ENCODE measurements at places on chromosomes 13 and 19.
A peak's percentile ranks its signal among the peaks of the same experiment; 100 is the strongest.

- no peak for DNase-seq
Measured at GRCh38 chr13:51444922-51445321, 7.9 kb downstream of the INTS6 start.

GRCh38 chr19:33273881-33274662 is 28.3 kb downstream of the CEBPA start:
- peak; percentile 48 for DNase-seq

GRCh38 chr19:12965017-12965811 is 4.2 kb upstream of the DAND5 start:
- DNase-seq = peak; percentile 80

DNA sequence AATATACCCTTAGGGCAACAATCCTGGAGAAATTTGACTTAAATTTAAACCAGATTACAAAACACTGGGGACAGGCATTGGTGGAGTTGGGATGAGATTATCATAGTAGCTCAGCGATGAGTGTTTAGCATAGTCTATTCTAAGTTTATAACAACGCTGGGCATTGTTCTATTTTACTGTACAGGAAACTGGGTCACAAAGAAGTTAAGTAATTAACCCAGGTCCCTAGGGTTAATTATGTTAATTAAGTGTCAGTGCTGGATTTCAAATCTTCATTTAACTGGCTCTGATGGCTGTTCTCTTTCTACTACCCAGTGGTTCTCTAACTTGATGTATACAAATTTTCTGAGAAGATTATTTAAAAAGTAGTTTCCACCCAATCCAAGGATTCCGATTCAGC is 388.9 kb downstream of the KCNRG start:
- DNase-seq = no peak

- DNase-seq = no peak
Measured at GRCh38 chr13:102677122-102677521, 17.7 kb downstream of the METTL21C start.

DNA sequence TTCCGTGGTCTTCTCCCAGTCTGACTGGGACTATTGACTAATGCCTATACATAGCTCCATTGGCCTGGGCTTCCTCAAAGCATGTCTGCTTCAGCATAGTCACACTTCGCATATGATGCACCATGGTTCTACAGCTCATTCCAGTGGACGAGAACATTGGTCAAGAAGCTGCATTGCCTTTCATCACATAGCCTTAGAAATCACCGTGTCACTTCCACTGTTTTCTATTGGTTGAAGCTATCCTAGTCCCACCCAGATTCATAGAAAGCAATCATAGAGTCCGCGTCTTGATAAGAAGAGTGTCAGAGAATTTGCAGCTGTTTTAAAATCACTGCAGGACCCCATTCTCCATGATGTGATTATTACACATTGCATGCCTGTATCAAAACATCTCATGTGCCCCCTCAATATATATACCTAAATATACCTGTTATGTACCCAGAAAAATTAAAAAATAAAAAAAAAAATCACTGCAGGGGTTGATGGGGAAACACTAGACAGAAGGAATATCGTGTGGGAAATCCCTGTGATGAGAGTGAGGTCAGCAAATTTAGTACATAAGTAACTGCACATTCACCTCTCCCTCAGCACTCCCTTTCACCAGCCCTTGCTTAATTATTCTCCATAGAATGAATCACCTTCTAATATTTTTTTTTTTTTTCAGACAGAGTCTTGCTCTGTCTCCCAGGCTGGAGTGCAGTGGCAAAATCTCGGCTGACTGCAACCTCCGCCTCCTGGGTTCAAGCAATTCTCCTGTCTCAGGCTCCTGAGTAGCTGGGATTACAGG is 2.2 kb upstream of the ARHGAP33 start:
- no peak for DNase-seq

- DNase-seq = no peak
Measured at GRCh38 chr13:25802579-25802978, 249.2 kb downstream of the SHISA2 start.

GRCh38 chr19:49106648-49107135 is 7.5 kb upstream of the LIN7B start:
- peak; percentile 59 for DNase-seq

- no peak for DNase-seq
Measured at GRCh38 chr13:30047154-30047874, 196.9 kb upstream of the UBL3 start.

GRCh38 chr19:14433554-14434501 is 722 bp downstream of the PKN1 start:
- peak; percentile 50 for DNase-seq

GRCh38 chr13:20991741-20992520 is 69.5 kb downstream of the LATS2 start:
- DNase-seq = no peak

- no peak for DNase-seq
Measured at GRCh38 chr19:50415661-50416033, 3.1 kb upstream of the SPIB start.

- DNase-seq = peak; percentile 67
Measured at GRCh38 chr19:7670150-7670783, 1.4 kb downstream of the RETN start.

DNA sequence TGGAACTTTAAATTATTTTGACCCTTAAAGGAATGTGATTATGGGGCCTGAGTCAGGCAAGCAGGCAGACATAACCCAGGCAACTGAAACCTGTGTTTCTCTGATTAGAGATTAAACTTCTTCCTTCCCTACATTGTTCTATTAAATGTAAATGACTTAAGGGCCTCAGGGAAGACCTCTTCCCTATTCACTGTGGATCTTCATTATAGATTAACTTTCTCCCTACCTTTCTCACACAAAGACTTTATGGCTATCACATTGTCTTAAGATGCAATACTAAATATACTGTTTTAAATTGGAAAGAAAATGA is 8.8 kb upstream of the METTL21C start:
- no peak for DNase-seq

GRCh38 chr13:93025984-93026383 is 200.6 kb upstream of the GPC6 start:
- no peak for DNase-seq

- no peak for DNase-seq
Measured at GRCh38 chr13:46934749-46935148, 37.9 kb upstream of the HTR2A start.

GRCh38 chr19:35644987-35645679 is 3.0 kb upstream of the COX6B1 start:
- peak; percentile 85 for DNase-seq

GRCh38 chr19:5246554-5247155 is 94.0 kb downstream of the PTPRS start:
- DNase-seq = no peak

- no peak for DNase-seq
Measured at GRCh38 chr19:23311551-23311950, 61.4 kb upstream of the ZNF724 start.

- DNase-seq = peak; percentile 20
Measured at GRCh38 chr19:49475995-49476880, 2.2 kb downstream of the FLT3LG start.

- DNase-seq = no peak
Measured at GRCh38 chr13:20882206-20882605, 20.3 kb downstream of the XPO4 start.

- no peak for DNase-seq
Measured at GRCh38 chr13:75263741-75264407, 218.1 kb downstream of the TBC1D4 start.

DNA sequence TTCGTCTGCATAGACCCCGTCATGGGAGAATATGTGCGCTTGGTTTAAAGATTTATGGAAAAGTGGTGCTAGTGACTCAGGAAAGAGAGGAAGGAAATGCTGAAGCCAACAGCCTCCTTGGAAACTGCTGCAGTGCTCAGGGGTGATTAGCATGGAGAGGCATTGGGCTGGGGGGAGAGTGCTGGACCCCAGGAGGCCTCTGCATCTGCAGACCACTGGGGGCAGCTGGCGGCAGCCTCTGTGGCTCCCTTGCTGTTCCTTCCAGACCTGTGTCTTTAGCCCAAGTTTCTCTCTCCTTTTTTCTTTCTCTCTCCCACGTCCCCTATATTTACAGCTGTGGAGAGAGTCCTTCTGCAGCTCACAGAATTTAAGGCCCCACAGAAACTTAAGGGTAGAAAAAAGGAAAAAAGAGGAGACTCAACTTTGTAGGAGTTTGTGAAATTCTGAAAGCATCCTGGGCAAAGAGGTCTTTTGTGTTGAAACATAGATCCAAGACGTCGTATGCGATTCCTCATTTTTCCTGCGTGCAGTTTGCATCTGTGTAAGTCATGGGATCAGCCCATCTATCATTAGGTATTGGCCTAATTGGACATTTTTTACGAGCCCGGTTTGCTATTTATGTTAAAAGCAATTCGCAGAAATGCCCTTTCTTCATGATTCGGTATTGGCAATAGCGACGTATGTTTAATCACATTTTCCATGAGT is 116.2 kb upstream of the ZNF536 start:
- no peak for DNase-seq

- no peak for DNase-seq
Measured at GRCh38 chr19:35351411-35352176, 3.9 kb downstream of the FFAR1 start.

DNA sequence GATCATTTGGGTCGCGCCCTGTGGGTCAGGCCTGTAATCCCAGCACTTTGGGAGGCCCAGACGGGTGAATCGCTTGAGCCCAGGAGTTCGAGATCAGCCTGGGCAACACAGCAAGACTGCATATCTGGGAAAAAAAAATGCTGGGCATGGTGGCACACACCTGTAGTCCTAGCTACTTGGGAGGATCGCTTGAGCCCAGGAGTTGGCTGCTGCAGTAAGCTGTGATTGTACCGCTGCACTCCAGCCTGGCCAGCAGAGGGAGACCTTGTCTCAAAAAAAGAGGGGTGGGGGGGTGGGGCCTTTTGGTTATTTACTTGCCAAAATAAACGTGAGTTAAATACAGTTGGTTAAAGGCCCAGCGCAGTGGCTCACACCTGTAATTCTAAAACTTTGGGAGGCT is 9.8 kb upstream of the ZNF544 start:
- no peak for DNase-seq

GRCh38 chr13:25174304-25174703 is 2.2 kb upstream of the AMER2 start:
- DNase-seq = no peak

DNA sequence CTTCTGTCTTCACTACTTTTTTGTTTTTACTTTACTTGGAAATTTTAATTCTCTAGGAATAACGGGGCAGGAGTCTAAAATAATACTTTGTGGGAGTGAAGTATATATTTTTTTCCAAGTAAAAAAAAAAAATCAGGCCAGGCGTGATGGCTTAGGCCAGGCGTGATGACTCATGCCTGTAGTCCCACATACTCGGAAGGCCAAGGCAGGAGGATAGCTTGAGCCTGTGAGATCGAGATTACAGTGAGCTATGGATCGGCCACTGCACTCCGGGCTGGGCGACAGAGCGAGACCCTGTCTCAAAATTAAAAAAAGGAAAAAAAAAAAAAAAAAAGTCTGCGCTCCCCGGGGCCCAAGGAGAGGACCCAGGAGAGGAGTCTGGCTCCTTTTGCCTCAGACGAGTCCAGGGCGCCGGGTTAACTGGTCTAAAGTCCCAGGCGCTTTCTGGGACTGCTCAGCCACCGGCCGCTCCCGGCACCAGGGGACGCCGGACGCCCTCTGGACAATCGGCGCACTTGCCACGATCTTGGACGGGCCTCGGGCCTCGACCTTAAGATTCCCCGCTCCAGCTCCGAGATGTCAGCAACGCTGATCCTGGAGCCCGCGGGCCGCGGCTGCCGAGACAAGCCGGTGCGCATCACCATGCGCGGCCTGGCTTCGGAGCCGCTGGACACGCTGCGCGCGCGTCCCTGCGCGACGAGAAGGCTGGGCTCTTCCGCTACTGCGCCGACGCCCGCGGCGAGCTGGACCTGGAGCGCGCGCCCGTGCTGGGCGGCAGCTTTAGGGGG is 2.7 kb upstream of the ZFP82 start:
- DNase-seq = no peak

DNA sequence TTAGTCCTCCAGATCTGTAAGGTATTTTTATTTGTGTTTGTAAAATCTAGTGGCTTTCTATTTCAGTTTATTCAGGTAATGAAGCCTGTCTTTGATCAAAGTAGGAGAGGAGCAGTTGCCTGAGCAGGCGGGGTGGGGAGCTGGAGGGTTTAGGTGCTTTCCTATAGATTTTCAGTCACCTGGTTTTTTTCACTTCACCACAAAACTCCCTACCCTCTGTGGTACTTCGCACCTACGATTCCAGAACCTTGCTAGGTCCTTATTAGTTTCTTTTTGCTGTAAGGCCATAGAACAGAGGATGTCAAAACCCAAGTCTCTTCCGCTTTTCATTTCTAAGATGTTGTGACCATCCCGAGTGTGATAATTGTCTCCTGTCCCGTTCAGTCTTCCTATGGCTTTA is 26.6 kb downstream of the SLAIN1 start:
- DNase-seq = no peak

GRCh38 chr19:7970716-7971448 is 27.4 kb upstream of the TIMM44 start:
- DNase-seq = no peak

- DNase-seq = no peak
Measured at GRCh38 chr13:44052780-44053184, 173.1 kb downstream of the LACC1 start.

- no peak for DNase-seq
Measured at GRCh38 chr19:33606556-33606955, 15.2 kb upstream of the CHST8 start.

GRCh38 chr19:43305642-43306041 is 36.3 kb upstream of the PSG9 start:
- no peak for DNase-seq

DNA sequence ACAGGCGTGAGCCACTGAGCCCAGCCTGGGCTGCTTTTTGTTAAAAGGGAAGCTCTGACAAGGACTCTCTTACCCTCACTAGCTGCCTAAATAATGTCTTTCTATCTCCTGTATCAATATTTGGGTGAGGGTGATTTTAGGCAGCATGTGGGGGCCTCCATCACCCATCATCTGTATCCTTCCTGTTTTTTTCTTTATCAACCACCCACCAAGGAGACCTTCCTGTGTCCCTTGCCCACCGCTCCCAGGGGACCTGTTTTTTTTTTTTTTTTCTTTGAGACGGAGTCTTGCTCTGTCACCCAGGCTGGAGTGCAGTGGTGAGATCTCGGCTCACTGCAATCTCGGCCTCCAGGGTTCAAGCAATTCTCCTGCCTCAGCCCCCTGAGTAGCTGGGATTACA is 5.4 kb upstream of the NDUFB7 start:
- DNase-seq = no peak
